Spleen (tissue), 13 donors: ENCODE measurements at places on chromosomes 16 and 17.

DNA sequence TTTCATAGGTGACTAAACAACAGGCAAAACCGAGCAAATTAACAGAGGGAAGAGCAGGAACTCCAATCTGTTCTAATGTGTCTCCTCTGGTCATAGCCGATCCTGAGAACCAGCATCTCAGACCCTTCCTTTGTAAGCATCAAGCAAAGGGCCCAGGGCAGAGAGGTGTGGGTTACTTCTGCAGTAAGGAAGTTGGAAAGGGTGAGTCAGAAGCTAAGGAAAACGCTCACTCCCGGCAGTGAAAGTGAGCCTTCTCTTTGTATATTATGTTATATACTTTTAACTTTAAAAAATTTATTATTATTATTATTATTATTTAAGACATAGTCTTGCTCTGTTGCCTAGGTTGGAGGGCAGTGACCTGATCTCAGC lies 77.7 kb downstream of the MRM3 start:
- no peak for DNase-seq

DNA sequence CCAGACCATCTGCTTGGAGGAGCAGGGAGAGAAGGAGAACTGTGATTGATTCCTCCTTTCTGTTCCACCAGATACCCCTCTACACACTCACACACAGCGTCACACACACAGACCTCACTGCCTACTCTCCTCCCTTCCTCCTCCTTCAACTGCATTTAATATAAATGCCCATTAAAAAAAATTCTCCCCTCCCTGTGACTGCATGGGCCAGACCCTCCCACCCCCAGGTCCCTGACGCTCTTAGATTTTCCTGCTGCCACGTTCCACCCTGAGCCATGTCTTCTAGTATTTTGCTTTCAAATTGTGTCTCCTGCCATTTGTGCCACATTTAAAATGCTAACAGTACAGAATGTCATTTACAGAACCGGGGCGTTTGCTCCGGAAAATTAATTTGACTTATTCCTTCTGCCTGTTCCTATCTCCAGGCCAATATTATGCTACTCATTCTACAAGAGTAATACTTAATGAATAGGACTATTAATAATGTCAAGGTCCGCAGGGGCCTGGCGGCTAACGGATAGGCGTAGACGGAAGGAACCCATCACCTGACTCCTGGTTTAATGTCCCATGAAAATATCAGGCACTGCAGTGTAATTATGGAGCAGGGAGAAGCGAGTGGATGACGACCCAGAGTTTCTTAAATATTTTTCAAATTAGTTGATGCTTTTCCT lies 100.2 kb downstream of the MRM1 start:
- DNase-seq: no peak

GRCh38 chr17:31882571-31882970 lies 18.9 kb downstream of the UTP6 start:
- no peak for DNase-seq

DNA sequence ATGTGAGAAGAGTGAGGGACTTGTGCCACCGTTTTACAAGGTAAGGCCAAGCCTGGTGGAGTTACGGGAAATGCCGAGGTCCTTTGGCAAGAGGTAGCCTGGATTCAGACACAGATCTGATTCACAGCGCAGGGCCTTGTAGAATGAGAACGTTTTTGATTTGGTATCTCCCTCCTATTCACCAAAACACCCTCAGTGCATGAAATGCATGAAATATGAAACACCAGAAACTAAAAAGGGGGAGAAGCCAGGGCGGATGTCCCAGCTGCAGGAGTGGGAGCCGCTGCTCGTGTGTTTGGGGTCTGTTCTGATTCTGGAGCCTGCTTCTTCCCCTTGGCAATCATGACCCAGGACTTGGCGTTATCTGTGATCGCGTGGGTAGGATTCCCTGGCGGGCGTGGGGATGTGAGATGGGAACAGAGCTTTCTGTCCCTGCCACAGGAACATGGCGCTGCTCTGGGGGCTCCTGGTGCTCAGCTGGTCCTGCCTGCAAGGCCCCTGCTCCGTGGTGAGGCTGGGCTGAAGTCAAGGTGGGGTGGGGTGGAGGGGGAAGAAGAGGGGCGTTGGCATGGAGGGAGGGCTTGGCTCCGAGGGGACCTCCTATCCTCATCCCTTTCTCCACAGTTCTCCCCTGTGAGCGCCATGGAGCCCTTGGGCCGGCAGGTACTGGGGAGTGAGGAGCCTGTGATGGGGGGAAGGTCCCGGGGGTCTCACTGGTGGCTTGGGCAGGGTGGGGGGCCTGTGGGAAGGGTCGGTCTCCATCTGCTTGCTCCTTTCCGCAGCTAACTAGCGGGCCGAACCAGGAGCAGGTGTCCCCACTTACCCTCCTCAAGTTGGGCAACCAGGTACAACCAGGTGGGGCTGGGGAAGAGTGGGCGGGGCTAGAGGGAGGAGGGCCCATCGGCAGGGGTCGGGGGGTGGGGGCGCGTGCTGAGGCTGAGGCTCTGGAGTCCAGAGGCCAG lies 2.2 kb downstream of the SERPINF2 start:
- DNase-seq: no peak

DNA sequence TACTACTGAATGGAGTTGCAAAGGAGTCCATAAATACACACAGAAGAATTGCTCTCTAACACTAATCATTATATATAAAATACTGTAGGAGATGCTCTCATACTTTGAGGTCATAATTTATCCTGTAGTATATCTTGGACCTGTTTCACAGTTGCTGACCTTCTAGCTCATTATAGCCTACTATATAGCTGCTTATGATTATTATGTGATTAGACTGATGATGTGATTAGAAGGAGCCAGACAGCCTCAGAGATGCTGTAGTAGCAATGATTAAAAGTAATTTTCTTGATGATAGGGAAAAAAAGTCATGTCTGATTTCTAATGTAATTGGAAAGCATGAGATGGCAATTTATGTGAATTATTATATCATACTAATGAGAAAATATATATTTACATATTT lies 455.7 kb downstream of the CNTNAP4 start:
- DNase-seq: no peak

DNA sequence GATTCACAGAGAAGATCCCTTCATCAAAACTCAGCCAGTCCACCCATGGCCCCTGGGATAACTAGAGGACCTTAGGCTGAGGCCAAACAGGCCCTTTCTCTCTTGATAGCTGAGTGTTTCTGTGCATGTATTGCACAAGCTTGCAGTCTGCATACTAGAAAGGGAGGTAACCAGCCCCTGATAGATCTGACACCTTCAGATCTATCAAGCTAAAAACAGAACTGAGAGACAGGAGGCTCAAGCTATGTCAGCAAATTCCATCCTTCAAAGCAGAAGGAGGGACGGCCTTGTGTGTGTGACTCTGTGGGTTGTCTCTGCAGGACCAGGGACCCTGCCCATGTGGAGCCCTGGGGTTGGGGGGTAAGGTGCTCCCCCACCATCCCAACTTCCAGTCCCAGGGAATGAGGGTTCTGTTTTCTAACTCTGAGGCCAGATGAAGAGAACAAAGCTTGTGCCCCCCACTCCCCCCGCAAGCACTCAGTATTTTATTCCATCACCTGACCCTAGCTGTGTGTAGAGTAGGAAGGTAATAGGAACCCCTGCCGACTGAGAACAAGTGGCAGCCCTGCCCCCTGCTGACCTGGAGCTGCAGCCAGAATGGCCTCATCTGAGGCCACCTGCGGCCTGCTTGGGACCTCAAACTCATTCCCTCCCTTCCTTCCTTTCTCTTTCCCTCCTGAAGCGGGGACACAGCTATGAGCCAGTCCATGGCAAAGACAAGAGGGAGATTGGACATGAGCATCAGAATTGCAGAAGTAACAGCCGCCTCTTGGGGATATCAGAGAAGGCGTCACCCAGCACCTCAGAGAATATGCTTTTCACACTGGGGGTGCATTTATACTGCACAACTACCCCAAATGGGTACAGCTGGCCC lies 63.8 kb downstream of the SMPD3 start:
- DNase-seq: no peak

GRCh38 chr16:67723151-67723910 lies 4.2 kb upstream of the GFOD2 start:
- DNase-seq: peak; percentile 41

DNA sequence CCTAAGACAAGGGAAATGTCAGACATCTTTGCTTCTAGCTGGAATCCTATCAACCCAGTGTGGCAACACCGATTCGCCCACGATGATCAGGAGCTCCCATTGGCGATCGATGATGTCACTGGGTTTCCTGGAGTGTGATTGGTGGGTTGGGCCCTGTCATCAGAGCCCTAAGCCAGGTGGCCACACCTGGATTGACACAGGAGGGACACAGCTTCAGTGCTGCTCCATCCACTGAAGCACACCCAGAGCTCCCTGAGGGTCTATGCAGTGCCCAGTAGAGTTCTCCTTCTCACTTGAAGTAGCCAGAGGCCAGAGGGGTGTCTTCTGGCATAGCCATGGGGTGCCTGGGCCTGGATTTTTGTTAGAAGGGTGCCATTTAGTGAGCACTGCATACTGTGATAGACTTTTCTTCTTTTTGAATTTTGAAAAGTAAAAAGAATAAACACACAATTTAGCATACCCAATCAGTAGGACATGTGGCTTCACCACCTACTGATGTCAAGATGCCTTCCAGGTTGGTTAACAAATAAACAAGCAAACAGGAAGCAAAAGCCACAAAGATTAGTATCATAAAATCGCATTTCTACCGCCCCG lies 77.6 kb downstream of the CMIP start:
- peak; percentile 65 for DNase-seq

- no peak for DNase-seq
Observed at GRCh38 chr17:8290043-8290442, 1.6 kb downstream of the RANGRF start.

GRCh38 chr17:39562976-39563375 lies 44.7 kb downstream of the NEUROD2 start:
- DNase-seq: no peak

DNA sequence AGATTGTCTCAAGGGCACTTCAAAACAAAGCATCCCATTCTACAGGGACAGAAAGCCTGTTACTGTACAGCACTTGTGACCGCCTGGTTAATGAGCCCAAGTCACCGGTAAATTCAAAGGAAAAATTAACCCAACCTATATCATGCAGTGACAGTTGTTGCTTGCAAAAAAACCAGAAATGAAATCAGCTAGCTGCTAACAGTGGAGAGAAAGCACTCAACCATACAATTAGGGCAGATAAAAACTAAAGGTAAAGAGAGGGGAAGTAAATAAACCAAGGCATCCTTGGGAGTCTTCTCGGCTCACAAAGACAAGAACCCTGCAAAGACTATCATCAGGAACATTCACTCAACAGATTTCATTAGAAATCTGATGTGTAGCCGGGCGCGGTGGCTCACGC lies 5.9 kb downstream of the RETREG3 start:
- DNase-seq: no peak

DNA sequence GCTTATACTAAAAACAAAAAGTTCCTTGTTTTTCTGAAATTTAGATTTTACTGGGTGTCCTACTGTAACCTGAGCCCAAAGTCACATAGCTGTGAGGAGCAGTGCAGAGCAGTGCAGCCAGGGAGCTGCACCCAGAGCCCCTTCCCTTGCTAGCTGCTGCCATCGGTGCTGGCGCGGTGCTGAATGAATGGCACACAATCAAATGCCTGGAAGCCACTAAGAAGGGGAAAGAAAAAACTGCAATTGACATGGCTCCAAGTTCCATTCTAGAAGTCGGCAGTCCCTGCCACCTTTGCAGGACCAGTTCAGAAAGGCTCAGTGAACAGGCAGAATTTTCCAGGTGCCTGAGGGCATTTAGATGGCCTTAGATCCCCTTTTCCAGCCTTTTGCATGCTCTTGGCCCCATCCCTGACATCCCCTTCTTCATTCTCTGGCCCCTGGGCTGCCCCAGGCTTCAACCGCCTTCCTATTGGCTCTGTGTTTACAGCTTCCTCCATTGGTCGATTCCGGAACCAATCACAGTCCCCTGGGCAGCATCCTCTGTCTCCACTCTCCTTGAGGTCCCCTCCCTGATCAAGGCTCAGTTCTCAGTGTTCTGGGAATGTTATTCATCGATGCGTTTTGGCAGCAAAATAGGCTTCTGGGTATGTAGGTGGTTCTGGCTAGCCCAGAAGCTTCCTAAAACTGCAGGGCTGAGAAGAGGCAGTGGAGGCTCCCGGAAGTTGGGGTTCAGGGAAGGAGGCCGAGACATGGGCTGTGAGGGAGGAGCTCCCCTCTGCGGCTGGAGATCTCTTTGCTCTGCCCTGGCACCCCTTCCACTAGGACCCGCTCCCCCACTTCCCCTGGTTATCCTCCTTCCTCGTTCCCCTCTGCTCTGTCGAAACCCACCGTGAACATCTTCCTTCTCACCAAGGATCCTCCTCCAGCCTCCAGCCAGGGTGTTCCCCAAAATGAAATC lies 37.9 kb downstream of the ATP2C2 start:
- DNase-seq: no peak

- no peak for DNase-seq
Observed at GRCh38 chr17:81148571-81148970, 16.7 kb upstream of the PVALEF start.

- no peak for DNase-seq
Observed at GRCh38 chr17:8697323-8697741, 47.3 kb downstream of the CCDC42 start.

DNA sequence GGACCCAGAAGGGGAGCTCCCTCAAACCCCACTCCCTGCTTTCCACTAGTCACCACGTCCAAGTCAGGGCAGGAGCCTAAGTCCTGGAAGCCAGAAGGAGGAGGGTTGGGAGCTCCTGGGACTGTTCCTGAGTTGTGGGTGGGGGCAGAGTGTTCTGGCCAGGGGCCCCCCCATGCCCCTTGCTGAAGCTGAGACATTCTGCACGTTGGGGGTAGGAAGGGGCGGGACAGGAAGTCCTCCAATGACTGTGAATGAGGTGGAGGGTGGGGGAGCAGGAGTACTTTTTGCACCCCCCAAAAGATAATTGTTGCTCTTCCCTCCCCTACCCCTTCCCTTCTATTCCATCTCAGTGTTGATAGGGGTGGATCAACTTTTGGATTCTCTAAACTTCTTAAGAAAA lies 21.4 kb upstream of the C17orf113 start:
- no peak for DNase-seq

- DNase-seq: no peak
Observed at GRCh38 chr16:76441876-76442275, 164.7 kb downstream of the CNTNAP4 start.

DNA sequence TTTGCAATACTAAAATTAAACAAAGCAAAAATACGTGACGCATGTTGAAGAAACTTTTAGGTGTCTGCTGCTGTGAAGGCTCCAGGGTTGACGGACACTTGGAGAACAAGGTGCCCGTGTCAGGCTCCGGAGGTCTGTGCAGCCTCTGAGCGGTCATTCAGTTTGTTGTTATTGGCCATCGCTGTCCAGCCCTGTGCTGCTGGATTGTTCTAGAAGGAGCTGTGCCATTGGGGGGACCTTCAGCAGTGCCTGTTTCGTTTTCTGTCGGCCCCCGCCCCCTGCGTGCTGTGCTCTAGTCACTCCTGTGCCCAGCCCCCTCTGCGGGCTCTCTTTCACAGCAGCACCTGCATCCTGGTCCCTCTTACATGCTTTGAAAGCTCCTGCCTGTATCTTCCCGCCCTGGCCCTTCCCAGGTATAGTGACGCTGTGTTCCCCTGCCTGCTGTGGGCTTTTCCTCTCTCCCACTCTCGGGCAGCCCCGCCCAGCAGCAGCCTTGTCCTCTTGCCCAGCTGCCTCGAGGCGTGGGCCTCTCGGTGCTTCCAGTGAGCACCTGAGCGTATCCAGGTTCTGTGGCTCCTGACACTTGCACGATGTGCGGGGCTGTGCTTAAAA lies 50.7 kb downstream of the RNF213 start:
- peak; percentile 40 for DNase-seq
